Urinary bladder (tissue), 4 donors: ENCODE measurements at places on chromosomes 13 and 19. TPM values are rescaled to one million over a fixed set of nuclear protein-coding genes. Genes with fewer than 3 reads are reported as not detected.

- DNase-seq = no peak
Measured at GRCh38 chr13:49833402-49833801, 40.9 kb upstream of the KPNA3 start.

DNA sequence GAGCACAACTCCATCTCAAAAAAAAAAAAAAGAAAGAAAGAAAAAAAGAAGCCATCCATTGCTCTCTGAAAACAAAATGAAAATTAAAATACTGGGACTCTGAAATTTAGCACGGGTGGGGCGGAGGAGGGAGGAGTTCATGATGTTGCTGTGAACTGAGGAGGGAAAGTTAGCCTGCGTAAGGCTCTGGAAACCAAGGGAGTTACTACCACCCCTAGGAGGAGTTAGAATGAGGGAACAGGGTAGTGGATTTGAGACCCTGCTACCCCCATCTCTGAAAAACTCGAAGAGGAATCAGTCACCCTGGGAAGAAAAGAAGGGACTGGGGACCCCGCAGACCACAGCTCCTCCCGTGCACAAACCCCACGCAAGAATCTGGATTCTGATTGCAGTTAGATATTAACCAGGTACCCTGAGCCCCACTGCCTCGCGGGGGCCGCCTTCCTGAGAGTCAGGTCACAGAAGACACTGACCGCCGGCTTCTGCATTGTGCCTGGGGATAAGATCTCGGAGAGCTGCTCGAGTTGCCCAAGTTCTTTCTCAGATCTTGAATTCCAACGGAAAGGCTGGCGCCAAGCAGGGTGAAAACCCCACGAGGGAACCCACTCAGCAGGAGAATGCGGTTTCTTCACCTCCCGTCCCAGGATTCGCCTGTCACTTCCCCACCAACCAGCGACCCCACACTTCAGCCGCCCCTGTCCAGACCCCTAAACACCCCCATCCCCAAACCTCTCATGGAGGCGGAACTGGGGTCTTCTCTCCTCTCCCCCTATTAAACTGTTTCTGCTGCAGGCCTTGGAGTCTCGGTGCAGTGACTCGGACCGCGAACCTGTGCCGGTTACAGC lies 870 bp downstream of the ZNF442 start:
- DNase-seq = no peak

Gene IZUMO1
- not detected for polyA plus RNA-seq

DNA sequence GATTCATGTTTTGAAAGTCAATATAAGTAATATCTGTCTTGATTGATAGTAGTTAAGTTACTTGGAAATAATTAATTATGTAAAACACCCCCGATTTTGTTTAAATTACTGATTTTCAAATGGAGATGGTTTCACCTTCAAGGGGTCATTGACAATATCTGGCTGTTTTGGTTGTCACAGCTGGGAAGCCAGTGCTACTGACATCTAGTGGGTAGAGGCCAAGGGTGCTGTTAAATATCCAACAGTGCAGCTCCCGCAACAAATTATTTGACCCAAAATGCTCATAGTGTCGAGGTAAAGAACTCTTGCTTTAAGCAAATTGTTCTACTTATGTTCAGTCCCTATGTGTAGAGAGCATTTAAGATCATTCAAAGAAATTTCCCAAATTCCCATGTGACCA lies 50.6 kb upstream of the PCDH20 start:
- no peak for DNase-seq

GRCh38 chr13:99756281-99756680 lies 215.3 kb downstream of the ZIC5 start:
- DNase-seq = no peak
